Frontal cortex (tissue), 4 donors: ENCODE measurements at places on chromosomes 13 and 19.

DNA sequence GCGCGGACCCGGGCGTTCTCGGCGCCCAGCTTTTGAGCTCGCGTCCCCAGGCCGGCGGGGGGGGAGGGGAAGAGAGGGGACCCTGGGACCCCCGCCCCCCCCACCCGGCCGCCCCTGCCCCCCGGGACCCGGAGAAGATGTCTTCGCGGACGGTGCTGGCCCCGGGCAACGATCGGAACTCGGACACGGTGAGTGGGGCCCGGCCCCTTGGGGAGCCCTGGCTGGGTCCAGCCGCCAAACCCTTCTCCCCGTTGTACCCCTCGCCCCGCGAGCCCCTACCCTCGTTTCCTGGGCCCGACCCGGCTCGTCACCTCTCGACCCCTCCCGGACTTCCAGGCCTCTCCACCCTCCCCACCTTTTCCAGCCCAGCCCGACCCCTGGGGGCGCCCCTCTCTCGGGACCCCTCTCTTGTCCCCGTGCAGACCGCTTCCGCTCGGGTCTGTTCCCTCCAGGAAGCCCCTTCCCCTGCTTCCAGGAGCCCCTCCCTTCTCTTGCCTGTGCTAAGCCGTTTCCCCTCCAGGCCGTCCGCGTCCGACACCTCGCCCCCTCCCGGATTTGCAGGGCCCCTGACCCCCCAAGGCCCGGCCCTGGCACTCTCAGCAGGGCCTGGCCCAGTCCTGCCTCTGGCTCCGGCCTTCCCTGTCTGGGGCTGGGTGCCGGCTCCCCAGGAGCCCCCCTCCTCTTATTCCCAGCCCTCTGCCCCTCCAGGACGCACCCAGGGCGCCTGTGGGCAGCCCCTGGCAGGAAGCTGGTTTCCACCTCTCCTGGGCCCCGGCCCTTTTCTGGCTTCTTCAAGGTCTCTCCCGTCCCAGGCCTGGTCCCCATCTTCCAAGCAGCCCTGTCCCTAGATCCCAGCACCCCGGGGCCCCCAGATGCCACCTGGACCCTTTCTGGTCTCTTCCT is 632 bp downstream of the MARK4 start:
- DNase-seq = no peak

- DNase-seq = no peak
Measured at GRCh38 chr13:87919956-87920355, 248.8 kb downstream of the SLITRK5 start.

DNA sequence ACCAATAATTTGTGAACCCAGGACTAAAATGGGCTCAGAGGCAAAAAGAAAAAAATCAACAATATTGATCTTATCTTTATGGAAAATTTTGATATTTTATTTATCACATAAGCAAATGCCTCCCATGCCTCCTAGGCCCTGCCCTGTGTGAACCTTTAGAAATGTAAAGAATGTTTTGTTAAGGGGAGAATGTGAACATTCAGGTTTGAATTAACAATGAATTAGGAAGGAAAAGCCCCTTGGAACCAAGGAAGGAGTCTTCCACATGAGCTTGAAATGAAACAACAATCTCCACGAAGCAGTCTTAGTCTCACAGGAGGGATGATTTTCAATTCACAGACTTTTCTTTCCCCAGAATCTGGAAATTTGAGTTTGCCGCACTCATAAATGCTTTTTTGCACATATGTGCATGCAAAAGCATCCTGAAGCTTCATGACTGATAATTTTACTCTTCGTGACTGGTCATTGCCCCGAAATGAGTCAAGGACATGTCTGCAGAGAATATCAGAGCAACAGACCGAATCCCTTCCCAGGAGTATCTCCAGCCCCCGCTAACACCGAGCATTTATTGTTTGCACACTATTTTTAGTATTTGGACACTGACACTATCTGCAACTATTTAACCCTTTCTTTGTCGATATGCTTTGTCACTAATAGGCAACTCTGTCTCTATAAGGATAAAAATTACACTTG is 135.2 kb downstream of the DCT start:
- no peak for DNase-seq

DNA sequence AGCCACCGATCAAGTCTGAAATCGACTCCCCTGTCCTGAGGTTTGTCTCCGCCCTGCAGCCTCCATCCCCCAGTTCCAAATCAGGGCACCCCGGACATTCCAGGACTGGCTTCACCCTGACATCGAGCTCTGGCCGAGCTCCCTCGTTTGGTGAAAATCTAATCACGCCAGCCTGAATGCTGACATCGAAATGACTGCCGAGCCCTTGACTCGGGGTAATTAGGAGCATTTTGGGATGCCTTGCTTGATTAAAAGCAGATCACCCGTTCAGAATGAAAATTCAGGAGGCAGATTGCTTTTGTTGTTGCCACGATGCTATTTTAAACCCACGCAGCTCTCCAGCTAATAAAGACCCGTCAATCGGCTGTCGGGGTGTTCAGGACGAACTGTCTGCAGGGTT is 34.3 kb downstream of the ZNRF4 start:
- DNase-seq = no peak

GRCh38 chr13:82571653-82572052 is 1310.6 kb downstream of the SLITRK1 start:
- DNase-seq = no peak

- DNase-seq = no peak
Measured at GRCh38 chr19:55440411-55441105, 2.5 kb downstream of the SHISA7 start.

- DNase-seq = no peak
Measured at GRCh38 chr13:93628136-93628797, 401.7 kb downstream of the GPC6 start.
